Peyer's patch (tissue), 4 donors: ENCODE measurements at places on chromosomes 5 and 9.

DNA sequence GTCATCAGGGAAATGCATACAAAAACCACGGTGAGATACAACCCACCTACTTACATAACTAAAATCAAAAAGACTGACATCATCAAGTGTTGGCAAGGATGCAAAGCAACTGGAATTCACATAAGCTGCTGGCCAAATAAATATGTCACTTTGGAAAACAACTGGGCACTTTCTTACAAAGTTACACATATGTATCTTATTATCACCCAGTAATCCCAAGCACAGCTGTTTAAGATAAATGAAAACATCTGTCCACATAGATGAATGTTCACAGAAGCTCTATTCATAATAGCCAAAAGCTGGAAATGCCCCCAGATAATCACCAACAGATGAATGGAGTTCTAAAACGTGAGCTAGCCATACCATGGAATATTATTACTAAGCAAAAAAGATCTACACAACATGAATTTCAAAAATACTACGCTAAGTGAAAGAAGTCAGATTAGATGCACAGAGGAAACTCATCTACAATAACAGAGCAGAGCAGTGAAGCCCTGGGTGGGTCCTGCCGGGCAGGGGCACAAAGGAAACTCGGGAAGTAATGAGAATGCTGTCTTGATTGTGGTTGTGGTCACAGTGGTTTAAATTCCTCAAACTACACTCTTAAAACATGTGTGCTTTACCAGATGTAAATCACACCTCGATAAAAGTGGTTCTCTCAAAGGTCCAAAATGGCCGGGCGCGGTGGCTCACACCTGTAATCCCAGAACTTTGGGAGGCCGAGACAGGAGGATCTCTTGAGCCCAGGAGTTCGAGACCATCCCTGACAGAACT lies 8.5 kb downstream of the CAMSAP1 start:
- no peak for DNase-seq

- no peak for DNase-seq
Observed at GRCh38 chr5:178249191-178249989, 16.8 kb upstream of the PHYKPL start.

DNA sequence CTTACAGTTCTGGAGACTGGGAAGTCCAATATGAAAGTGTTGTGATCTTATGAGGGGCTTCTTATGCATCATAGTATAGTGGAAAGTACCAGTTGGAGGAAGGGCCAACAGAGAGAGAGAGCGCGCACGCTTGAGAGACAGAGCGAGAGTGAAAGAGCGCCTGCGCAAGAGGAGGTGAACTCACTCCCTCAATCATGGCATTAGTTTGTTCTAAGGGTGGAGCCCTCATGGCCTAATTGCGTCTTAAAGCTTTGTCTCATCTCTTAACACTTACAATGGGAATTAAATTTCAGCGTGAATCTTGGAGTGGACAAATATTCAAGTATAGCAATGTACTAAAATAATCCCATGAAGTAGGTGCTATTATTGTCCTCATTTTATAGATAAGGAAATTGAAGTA lies 303.2 kb downstream of the OSTF1 start:
- no peak for DNase-seq

GRCh38 chr5:98031496-98031895 lies 742.0 kb upstream of the RGMB start:
- no peak for DNase-seq

DNA sequence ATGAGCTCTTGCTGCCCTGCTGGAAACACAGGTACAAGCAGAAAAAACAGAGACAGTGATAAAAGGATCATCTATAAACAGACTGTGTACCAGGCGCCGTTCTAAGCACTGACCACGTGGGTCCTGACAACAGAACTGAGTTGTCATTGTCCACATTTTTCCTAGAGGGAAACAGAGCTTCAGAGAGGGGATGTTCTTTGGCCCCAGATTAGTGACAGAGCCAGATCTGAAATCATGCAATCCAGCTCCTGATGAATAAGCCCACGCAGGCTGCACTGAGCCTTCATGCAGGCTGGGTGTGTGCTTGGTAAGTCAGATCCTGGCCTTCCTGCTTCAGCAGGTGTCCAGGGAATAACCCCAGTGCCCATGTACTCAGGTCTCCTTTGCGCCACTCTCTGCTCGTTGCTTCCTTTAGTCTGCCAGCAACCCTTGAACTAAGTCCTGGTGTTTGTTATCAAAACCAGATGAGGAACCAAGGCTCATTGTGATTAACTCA lies 22.8 kb upstream of the TCF7 start:
- DNase-seq: no peak

DNA sequence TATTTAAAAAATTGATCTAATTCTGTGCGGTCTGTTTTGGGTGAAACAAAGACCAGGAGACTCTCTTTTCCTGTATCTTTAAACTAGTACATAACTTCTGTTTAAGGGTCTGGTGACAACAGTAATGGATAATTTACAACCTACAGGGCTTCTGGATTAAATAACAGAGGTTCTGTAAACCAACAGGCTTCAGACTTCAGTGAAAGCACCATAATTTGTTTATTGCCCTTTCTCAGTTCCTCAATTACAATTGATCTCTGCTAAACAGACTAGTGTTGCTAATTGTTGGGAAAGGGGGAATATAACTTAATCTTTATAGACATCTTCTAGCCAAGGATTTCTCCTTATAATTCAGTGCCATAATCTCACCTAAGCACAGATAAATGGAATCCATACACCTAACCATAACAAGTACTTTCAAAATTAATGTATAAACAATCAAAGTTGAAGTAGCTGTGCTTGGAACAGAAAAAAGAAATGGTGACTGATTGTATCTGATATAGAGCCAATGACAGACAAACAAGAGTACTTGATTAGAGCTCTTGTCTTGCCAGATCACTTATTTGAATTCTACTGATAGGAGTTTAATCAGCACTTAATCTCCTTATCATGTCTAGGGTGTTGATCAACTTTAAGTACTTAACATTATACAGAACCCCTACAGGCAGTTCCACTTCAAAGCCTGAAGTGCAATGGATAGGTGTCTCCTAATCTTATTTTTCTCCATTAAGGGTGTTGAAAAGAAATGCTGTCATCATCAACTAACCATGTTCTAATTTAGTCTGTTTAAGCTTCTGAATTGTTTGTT lies 536.0 kb downstream of the NR2F1-AS1 start:
- DNase-seq: no peak

GRCh38 chr5:163649514-163649913 lies 144.1 kb downstream of the MAT2B start:
- DNase-seq: no peak

DNA sequence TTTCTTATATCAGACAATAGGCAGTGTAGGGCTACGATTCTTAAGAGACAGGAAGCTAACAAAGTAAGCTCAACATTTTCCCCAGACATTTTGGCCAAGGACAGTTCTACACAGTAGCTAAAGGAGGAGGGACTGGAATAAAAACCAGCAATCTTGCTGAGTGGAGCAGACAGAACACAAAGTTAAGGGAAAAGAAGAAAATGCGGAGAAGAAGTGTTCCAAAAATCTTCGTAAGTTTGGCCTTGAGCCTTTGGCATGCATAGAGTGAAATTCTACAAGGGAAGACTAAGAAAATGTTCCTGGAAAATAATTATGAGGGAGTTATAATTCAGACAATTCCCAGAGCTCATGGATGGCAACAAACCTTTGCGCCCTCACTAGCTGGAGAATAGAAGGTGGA lies 748.0 kb upstream of the CTNND2 start:
- DNase-seq: no peak

DNA sequence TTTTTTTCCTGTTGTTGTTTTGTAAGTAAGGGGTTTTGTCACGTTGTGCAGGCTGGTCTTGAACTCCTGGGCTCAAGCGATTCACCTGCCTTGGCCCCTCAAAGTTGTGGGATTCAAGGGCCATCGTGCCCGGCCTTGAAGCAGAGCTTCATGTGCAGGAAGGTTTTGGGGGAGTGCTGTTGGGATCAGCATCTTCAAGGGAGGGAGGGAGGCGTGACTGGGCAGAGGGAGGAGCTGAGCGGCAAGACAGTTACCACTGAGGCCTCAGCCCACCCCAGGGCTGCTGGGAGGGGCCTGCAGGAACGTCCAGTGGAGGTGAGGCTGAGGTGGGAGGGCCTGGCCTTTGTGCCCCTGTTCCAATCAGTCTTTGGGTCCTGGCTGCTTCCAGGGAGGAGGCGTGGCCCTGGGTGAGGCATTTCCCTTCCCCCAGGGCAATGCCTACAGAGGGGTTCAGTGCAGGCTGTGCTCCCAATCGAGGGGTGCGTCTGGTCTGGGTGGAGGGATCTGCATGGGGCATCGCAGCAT lies 21.4 kb downstream of the OR2V1 start:
- no peak for DNase-seq

DNA sequence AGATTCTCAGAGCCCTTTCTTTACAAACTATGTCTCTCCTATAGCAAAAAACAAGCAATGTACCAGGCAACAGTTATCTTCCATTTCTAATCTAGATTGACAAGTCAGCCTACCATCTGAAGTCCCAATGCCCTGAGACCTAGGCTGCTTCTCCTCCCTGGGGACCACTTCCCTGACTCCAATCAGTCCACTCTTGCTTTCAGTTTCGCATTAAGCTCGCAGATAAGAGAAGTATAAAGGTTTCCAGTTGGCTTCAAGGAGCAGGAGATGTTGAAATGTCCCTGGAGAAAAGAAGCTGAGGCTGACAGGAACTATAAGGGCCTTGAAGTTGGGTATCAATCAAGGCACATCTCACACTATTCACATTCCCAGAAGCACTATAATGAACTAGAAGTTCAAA lies 32.3 kb downstream of the ERP44 start:
- DNase-seq: no peak

GRCh38 chr5:90169078-90169477 lies 240.5 kb downstream of the CETN3 start:
- DNase-seq: no peak

GRCh38 chr9:16673171-16673570 lies 197.3 kb downstream of the BNC2 start:
- no peak for DNase-seq

- no peak for DNase-seq
Observed at GRCh38 chr5:57664700-57665099, 182.1 kb upstream of the ACTBL2 start.

GRCh38 chr5:176817841-176818377 lies 7.5 kb downstream of the UNC5A start:
- no peak for DNase-seq

DNA sequence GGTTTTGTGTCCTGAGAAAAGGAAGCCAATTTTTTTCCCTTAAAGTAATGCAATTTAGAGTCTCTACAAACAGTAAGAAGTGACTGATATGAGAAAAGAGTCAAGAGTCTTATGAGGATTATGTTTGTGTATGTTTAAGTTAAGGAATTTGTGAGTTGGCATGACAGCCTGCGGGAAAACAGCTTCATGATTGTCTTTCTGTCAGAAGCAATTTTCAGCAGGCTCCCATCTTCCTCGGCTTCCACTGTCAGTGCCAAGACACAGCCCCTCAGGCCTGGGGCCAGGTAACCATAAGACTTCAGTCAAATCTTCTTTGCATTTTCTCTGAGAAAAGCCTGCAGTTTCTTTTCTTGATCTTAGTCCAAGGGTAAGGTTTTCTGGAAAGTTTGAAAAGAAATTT lies 17.0 kb upstream of the SELENOP start:
- no peak for DNase-seq

DNA sequence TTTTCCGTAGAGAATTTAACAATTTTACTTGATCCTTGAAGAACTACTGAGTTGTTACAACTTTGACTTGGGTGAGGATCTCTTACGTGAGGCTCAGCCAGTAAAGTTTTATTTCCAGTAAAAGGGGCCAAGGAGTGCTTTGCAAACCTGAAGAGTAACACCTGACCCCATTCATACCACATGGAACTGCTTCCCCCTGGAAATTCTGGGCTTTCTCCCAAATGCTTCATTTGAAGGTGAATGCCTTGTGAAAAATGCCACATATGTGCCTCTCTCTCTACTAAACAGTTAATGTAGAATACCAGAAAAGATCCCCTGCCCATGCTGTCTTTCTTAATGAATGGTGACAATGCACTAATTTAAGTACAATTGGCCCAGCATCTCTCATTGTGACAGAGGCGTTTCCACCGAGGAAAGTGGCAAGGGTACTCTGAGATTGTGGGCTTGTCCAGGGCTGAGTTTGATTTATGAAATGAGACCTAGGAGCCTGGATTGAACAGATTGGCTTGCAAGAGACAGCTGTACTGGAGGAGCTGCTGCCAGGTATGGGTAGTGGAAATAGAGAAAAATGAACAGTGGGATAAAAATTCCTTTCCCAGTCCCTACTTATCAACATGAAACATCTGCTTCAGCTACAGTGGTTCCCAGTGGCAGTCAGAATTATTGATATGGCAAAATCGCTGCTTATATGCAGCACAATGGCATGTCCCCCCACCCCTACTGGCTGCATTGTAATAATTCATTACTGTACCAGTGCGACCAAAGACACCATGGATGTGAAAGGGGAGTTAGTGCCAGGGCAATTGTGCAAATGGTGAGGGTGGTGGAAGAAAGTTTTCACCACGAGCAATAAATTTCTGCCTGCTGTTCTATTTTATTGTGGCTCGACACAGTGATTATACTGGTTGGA lies 843.7 kb upstream of the WWC1 start:
- no peak for DNase-seq

GRCh38 chr9:75591972-75592371 lies 298.5 kb upstream of the PCSK5 start:
- no peak for DNase-seq

DNA sequence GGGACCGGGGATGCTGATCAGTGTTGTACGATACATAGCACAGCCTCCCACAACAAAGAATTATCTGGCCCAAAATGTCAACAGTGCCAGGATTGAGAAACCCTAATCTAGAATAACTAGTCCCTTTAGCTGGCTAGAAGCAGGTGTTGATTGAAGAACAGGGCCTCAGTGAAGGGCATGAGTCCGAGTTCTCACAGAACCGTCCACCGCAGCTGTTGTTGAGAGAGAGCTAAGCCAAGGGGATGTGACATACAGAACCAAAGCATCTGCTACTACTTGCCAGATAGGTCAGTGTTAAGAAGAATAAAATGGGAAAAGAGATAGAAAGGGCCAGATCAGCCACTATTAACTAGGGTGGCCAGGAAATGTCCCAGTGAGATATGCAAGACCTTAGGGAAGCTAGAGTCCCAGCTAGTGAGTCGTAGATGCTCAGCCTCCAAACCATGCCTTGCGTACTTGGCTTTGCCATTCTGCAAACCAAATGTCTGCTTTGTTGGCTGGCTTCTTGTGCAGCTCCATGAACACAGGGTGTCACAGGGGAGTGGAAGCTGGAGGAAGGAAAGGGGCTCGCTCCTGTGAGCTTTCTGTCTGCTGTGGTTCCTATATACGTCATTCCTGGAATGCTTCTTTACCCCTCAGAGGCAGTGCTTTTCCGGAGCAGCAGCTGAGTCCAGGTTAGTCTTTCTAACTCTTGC lies 68.9 kb downstream of the FBXO38 start:
- DNase-seq: no peak

DNA sequence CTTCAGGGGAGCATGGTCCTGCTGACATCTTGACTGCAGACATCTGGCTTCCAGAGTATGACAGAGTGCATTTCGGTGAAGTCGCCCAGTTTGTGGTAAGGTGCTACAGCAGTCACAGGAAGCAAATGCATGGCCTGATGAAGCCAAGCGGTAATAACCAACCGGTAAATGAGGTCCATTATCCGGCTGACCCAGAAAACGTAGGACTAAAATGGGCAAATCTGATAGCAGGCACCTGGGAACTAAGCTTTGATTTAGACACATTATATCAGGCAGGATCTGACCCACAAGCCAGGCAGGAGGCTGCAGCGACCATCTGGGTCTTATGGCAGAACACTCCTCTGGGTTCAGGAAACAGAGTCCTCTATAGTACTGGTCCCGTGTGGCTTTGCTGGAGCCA lies 454.6 kb downstream of the GADD45G start:
- DNase-seq: no peak

- DNase-seq: no peak
Observed at GRCh38 chr9:33619666-33620404, 95.8 kb downstream of the ANKRD18B start.

- no peak for DNase-seq
Observed at GRCh38 chr5:14598225-14598624, 16.6 kb downstream of the OTULINL start.
